CD4-positive, alpha-beta T cell treated with Interleukin-6 for 4 hours (primary cell): ENCODE measurements at places on chromosomes 7 and 10.
A peak's percentile ranks its signal among the peaks of the same experiment; 100 is the strongest.

- no peak for DNase-seq
Observed at GRCh38 chr7:112584290-112584689, 103.5 kb downstream of the LSMEM1 start.

DNA sequence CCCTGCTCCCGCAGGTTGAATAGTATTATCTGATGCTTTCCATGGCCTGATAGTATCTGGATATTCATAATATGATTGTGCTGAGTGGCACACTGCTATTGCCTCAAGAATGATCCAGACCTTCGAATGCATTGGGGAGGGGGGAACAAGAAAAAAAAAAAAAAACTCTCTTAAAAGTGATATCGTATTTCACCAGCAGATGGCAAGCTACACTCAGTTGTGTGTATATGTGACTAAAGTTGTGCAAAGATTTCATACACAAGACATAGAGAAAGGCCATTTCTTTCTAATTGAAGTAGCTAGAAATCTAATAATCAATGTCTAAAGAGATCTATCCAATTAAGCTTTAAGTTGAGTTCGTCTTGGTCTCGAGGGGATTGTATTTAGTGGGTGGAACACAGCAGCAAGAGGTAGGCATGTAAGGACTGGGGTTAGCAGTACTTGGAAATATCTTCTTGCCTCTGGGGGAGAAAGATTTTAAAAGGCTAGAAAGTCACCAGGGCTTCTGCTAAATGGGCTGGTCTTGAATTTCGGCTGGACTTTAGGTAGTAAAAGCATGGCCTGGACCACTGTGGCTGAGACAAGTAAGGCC is 15.3 kb downstream of the SFRP4 start:
- DNase-seq, result no peak

- no peak for DNase-seq
Observed at GRCh38 chr10:58488921-58489320, 23.8 kb upstream of the BICC1 start.

DNA sequence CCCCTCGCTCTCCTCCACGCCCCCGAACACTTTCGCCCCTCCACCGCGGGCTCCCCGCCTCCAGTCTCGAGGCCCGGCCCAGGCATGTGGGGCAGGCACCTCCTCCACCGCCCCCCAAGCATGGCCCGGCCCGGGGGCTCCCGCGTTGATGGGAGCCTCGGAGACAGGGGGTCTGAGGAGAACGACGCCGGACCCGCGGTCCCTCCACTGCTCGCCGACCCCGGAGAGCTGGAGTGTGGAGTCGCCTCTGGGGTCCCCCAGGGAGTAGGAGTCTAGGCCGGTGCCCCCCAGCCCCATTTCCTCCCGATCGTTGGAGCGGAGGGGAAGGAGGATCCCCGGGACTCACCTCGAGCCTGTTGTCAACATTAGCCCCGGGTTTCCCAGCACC is 206 bp downstream of the UPF2 start:
- peak; percentile 41 for DNase-seq

DNA sequence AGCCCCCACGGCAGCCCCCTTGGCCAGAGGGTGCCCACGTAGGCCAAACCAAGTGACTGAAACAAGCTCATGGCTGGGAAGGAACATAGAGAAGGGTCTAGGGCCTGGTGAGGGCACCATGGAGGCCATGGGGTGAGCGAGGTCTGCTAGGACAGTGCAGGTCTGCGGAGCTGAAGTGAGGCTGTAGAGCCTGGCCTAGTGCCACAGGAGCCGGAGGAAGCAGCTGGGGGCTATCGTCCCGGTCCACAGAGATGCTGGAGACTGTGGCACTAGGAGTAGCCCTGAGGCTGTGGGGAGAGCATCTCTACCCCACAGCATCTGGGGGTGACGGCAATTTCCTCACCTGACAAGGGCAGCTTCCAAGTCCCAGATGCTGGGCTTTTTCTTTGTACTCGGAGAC is 150.3 kb downstream of the ZNF22 start:
- DNase-seq, result no peak

DNA sequence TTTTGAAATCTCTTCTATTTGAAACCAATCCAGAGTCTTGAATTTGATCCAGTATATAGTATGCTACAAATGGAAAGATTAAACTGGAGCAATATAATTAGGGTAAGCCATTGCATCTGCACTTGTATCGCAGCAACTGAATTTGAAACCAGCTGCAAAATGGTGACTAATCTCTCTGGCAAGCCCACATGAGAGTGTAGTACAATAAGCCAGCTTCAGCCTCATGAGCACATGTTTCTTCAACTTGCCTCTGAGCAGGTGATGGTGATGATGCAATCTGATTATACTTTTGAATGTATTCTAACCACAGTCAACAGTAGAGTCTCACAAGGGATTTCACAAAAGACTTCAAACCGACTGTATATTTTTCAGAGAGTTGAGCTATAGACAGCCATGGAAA is 829 bp upstream of the RPA3 start:
- peak; percentile 14 for DNase-seq

- DNase-seq, result no peak
Observed at GRCh38 chr7:134962270-134962780, 24.0 kb upstream of the AGBL3 start.

DNA sequence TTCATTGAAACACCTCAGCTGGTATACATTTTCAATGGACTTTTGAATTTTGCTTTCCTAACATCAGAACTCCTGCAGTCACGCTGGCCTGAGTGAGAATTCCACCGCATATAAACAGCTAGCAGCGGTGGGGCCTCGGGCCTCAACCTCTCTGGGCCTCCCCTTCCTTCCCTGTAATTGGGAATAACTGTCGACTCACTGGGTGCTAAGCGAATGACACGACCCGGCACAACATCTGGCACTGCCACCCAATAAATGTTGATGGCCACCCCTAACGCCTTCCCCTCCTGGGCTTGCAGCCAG is 670 bp downstream of the RCC1L start:
- no peak for DNase-seq

DNA sequence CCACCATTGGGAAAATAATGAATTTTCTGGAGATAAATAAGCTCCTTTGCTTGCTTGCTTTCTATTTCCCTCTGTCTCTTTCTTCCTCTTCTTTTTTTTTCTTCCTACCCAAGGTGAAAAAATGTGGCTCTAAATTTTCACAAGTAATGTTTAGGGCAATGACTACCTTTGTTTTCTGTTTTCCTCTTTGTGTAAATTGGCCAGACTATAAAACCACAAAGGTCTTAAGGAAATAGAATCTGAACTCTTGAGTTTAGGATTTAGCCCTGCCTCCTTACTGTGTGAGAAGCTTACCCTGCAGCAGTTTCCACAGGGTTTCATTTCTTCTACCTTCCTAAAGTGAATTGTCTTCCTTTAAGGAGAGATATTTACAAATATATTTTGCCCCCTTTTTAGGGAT is 330.4 kb downstream of the ARL4A start:
- no peak for DNase-seq

- DNase-seq, result no peak
Observed at GRCh38 chr7:24685708-24686107, 71.6 kb downstream of the GSDME start.

- no peak for DNase-seq
Observed at GRCh38 chr7:80284855-80285254, 150.2 kb downstream of the GNAI1 start.

DNA sequence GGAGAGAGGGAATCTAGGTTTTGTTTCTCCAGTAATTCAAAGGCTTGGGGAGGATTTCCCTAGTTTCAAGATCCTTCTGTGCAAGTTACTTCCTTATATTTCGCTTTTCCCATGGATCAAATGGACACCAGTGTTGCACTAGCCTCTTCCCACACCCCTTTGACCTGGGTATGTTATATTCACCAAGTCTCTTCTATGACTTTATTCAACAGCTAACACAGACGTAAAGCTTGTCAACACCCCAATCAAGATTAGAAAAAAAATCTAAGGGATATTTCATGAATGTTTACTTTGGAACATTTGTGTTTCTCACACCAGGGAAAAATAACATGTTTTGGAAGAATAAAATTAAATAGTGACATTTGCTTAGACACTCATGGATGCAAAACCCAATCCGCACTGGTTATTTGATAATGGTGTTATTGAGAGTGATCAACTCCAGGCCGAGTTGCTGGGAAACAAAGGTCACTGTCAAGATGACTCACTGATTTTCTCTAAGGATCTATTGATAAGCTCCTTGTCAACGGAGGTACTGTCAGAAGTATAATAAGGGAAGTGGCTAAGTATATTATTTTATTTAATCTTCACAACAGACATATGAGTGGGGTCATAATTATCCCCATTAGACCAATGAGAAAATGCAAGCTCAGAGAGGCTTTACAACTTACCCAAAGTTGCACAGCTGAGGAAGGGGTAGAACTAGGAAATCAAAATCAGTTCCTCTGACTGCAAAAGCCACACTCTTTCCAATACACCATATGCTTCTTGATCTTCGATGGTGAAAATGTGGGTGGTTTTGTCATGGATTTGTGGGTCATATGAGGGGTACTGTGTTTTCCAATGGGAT is 52.2 kb downstream of the CREB3L2 start:
- DNase-seq, result no peak

DNA sequence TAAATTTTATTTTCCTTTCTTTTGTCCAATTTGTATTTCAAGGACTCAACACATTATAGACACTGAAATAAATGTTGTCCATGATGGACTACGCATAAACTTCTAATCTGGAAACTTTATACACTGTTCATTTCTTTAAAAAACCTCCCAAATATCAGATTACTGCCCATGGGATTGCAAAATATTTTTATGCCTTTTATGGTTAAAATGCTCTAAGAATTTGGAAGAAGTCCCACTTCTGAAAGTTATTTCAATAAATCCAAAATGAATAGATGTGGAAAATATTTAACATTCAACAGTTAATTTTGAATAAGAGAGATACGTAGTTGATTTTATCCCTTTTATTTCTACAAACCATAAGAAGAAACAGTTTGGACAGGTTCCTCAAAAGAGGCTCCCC is 46.1 kb downstream of the CABCOCO1 start:
- no peak for DNase-seq

DNA sequence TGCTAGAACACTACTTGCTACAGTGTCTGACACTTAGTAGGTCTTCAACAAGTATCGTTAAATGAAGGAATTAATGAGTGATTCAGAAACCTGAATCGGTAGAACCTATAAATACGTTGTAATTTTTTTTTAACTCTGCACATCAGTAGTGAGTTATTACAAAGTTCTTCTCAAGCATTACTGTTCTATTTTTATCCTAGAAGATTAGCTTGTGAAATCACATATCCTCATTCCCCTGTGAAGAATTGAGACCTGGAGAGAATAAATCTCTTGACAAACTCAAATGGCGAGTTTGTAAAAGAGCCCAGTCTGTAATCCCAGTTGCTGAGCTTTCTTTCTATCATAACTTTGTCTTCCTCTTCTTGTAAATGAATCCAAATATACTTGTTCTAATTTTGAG is 34.7 kb downstream of the HYAL4 start:
- no peak for DNase-seq

GRCh38 chr10:34345383-34345782 is 469.7 kb downstream of the PARD3 start:
- DNase-seq, result no peak
